Occipital lobe (tissue), 3 donors: ENCODE measurements at places on chromosomes 4 and X. TPM values are rescaled to one million over a fixed set of nuclear protein-coding genes. Genes with fewer than 3 reads are reported as not detected.

GRCh38 chrX:145630081-145630480, 187.5 kb upstream of the SLITRK2 start:
- no peak for DNase-seq

GRCh38 chr4:182139491-182139890, 103.7 kb upstream of the TENM3 start:
- DNase-seq = no peak

DNA sequence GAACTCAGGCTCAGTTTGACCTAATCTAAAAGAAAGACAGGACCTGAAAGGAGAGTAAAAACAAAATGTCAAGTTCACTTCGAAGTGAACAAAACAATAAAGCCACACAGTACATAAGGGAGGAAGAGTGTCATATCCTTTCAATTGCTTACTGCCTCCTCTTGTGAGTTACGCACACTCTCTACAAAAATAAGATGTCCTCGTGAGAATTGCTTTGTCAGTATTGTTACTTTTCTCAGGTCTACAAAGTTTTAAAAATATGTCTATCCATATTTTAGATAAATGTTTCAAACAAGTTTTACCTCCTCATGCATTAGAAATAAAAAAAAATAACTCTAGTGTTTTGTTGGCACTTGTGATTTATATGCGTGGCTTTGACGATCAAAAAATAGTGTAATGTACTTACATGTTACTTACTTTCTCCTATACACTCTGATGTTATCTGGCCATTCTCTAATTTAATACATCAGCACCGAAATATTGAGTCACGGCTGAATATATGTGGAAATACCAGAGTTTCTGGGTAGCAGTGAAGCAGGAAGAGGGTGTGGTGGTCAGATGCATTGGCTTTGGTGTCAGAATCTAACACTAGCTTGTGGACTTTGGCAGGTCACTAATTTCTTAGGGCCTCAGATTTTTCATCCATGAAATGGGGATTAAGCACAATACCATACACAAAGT, 8.1 kb upstream of the MRPL1 start:
- DNase-seq = no peak

DNA sequence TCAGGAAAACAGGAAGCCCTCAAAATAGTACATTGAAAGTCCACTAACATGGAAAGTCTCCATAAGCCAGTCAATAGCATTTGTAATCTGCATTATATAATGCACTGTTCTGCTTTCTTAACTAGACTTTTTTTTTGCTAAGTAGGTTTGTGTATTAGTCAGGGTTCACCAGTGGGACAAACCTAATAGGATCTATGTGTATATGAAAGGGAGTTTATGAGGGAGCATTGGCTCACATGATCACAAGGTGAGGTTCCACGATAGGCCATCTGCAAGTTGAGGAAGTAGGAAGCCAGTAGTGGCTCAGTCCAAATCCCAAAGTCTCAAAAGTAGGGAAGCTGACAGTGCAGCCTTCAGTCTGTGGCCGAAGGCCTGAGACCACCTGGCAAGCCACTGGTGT, 116.0 kb downstream of the MXRA5 start:
- DNase-seq = no peak

- DNase-seq = no peak
Measured at GRCh38 chr4:151801547-151802516, 41.0 kb upstream of the GATB start.

DNA sequence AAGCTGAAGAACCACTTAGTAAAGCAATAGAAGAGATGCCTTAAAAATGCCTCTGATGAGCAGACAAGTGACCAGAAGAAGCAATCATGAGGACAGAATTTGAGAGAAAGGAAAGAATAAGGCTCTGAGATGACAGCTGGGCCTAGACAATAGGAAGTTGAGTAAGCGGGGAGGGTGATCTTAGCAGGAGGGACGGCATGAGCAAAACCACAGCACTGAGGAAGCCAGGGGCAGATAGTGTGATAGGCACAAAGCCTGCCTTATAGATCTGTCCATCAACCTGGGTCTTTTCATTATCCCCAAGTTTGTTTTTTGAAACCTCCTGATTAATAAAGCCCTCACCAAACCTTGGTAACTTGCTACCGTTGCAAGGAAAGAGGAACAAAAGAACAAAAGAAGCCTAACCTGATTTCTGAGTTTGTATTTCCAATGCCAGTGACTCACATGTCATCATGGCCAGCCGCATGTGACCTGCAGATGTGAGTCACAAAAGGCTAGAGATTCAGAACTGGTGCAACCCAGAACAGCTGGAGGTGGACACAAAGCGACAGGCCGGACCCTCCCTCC, 55.7 kb upstream of the PPARGC1A start:
- no peak for DNase-seq

DNA sequence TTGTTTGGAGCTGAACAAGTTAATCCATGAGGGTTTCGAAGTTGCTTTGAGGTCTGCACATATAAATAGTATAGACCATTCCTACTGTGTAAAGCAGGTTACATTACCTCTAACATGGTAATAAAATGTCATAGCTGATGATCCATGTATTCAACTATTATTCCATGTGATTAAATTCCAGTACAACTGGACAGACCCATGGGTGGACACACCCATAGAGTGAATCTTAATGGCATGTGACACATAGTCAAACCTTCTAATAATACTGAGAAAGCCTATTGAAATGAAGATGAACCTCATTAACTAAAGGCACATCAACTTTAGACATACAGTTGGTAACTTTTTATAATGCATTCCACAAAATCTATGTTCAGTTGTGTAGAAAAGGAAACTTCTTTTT, 28.5 kb downstream of the FHIP1A start:
- DNase-seq = no peak

DNA sequence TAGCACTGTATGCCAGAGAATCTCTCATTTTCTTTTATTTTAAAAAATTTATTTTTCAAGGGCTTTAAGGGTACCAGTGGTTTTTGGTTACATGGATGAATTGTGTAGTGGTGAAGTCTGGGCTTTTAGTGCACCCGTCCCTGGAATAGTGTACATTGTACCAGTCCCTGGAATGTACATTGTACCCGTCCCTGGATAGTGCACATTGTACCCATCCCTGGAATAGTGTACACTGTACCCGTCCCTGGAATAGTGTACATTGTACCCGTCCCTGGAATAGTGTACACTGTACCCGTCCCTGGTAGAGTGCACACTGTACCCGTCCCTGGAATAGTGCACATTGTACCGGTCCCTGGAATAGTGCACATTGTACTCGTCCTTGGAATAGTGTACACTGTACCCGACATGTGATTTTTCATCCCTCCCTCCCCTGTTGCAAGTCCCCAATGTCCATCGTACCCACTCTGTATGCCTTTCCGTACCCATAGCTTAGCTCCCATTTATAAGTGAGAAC, 56.1 kb upstream of the HELT start:
- no peak for DNase-seq

GRCh38 chrX:55210931-55211677, 9.0 kb upstream of the PAGE5 start:
- DNase-seq = no peak

- no peak for DNase-seq
Measured at GRCh38 chrX:50905334-50905733, 5.2 kb upstream of the BMP15 start.

- DNase-seq = no peak
Measured at GRCh38 chrX:17537723-17538243, 162.8 kb downstream of the NHS start.

DNA sequence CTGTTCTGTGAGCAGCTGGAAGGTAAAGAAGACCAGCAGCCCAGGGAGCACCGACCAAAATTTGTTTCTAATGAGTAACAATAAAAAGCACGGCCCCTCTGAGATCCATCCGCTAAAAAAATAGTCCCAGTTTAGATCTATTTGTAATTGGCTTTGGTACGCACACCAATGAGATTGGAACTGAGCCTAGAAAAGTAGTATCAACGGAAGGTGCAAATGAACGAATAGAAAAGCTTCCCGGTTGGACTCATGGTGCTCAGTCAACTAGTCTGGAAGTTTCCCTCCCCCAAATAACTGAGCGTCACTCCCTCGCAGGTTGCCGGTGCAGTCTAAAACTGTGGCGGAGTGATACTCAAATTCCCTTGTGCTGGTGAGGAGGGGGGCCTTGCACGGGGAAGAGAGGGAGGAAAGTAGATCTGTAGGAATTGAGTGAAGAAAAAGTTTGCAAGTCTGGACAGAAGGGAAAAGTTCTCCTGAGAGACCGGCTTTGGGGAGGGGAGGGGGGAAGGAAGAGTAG, at the start of gene COL4A5:
Gene COL4A5, plus strand, starts transcription at position 413 of the 517 bp plus-strand sequence. CDS start 288 bp downstream, outside the sequence.
- DNase-seq = no peak

DNA sequence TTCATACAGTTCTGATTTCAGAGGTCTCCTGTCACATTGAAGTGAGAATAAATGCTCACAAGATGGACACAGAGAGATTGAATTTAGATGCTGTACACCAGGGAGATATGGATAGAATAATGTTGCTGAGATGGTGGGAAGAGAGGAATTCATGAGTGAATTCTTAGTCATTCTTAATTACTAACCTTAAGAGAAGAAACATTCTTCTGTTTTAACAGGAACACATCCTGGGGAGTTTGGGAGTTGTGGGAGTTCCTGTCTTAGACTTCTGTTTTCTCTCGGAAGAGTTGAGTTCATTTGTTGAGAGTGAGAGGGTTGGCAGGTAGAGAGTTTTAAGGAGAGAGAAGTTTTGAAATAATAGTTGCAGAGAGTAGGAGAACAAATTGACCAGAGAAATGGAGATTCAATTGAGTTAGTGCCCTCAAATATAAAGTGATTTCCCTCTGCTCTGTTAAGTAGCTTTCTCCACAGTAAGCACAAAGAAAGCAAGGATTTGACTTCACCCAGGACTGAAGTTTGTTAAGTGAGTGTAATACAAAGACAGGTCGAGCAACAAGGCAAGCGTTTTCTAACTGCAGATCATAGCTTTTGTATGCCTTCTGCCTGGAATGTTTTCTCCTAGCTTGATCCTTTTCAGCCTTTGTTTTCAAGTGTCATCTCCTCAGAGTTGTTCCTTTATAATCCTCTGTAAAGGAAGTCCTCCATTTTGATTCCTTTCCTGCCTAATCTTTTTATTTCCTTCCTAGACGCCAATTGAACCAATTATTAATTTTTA, 205.9 kb downstream of the RAPGEF2 start:
- no peak for DNase-seq

- DNase-seq = no peak
Measured at GRCh38 chr4:157898836-157899605, 273.8 kb downstream of the GASK1B start.

GRCh38 chrX:143027275-143027674, 1.5 kb downstream of the SPANXN4 start:
- no peak for DNase-seq

- DNase-seq = no peak
Measured at GRCh38 chrX:112941209-112941837, 100.7 kb upstream of the AMOT start.

- no peak for DNase-seq
Measured at GRCh38 chr4:12761694-12762093, 722.4 kb downstream of the RAB28 start.

DNA sequence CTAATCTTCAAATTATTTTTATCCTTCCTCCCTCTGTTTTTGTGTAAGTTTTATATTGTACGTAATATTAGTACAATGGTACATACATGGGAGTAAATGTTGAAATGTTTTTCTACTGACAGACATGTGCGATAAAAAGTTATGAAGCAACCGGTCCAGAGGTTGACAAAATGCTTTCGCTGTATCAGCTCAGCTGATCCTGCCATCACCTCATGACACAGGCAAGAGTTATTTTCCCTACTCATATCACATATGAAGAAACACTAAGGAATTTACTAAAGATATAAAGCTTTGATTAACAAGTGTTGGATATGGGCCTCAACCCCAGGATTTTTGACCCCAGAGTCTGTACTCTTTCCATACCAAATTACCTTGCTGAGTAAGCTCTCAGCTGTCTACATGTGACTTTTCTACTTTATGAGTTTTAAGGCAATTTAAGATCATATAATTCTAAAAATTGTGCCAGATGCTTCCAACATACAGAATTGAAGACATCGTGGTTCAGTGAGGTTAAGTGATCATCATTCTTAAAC, 50.0 kb downstream of the CLCN5 start:
- no peak for DNase-seq

GRCh38 chr4:72513227-72513626, 55.8 kb downstream of the ADAMTS3 start:
- no peak for DNase-seq

DNA sequence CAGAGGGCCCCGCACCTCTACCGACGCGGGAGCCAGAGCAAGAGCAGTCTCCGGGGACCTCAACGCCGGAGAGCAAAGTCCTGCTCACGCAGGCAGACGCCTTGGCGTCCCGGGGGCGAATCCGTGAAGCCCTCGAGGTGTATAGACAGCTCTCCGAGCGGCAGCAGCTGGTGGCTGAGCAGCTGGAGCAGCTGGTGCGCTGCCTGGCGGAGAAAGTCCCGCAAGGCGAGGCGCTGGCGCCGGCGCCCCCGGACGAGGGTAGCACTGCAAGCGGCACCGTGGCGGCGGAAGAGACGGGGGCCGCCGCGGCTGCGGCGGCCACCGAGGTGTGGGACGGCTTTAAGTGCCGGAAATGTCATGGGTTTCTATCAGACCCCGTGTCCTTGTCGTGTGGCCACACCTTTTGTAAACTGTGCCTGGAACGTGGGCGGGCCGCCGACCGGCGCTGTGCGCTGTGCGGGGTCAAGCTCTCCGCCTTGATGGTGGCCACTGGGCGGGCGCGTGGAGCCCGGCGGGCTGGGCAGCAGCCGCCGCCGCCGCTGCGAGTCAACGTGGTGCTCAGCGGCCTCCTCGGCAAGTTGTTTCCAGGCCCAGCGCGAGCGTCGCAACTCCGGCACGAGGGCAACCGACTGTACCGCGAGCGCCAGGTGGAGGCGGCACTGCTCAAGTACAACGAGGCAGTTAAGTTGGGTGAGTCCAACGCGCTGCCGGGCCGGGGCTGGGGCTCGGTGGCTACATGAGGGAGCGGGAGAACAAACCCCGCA, 672 bp downstream of the LONRF3 start:
- DNase-seq = no peak

Gene PABPC1L2B
- not detected for total RNA-seq

Gene VCX3B
- total RNA-seq = not detected

Gene DCAF4L1
- total RNA-seq = under 0.01 TPM

Gene SLC25A6
- total RNA-seq = 126 TPM

Gene SLC10A6
- total RNA-seq = not detected

Gene GPR82
- not detected for total RNA-seq

Gene MAGEB10
- total RNA-seq = not detected

Gene IBSP
- total RNA-seq = not detected

Gene CASP6
- 13.6 TPM for total RNA-seq

Gene GAGE1
- total RNA-seq = not detected

Gene TRPC5OS
- under 0.01 TPM for total RNA-seq

Gene RTL3
- not detected for total RNA-seq

Gene DUSP9
- total RNA-seq = 1.7 TPM
